ENCODE measurements at places on chromosomes 16 and 17.

- no peak for DNase-seq
Measured at GRCh38 chr16:53457670-53458069, 23.4 kb downstream of the RBL2 start.

DNA sequence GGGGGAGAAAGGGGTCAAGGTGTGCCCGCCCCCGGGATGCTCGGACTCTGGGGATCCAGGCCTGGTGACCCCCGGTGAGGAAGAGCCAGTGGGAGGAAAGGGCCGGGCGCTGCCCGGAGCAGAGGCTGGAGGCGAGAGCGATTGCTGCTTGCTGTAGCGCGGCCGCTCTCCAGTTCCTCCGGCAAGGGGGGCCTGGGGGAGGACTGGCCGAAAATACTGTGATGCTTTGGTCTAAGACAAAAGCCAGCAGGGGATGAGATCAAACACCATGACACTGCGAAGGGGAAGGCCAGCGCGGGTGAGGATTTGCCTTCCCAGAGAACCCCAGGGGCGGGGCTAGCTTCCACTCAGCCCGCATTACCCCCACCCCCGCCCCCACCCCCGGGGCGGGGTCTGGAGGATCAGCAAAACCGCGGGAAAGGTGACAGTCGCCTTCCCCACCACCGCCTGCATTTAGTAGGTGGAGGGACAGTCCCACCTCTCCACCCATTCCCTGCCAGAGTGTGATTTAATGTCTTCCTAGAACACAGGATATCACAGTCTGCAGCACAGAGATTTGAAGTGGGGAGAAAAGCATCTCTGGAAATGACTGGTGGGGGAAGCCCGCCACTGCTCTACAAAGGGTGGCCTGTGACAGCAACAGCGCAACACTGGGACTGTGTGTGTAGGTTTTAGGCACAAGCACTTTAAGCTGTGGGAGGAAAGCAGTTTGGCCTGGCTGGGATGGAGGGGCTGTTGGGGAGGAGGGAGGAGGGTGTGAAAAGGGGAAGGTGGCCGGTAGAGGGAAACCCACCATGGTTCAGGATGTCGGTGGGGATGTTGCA is 25.7 kb downstream of the MRC2 start:
- no peak for DNase-seq

- DNase-seq = peak; percentile 34
Measured at GRCh38 chr17:8698162-8698971, 46.3 kb downstream of the CCDC42 start.

DNA sequence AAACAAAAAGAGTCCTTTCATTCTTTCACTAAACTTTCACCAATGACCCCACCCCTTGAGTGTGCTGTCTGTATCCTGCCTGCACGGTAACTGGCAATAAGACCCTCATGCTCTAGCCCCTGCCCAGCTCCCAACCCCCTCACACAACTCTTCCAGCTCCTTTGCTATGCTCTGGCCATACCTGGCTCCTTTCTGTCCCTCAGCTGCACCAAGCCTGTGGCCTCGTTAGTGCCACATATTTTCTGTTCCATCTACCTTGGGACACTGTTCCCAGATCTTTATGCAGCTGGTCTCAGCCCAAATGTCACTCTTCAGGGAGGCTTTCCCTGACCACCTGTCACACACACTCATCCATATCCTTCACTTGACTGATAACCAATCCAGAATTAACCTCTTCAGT is 47.3 kb downstream of the C16orf82 start:
- no peak for DNase-seq

- DNase-seq = no peak
Measured at GRCh38 chr17:21165922-21166594, 39.3 kb downstream of the DHRS7B start.

GRCh38 chr17:494601-495265 is 142.1 kb upstream of the RPH3AL start:
- no peak for DNase-seq

DNA sequence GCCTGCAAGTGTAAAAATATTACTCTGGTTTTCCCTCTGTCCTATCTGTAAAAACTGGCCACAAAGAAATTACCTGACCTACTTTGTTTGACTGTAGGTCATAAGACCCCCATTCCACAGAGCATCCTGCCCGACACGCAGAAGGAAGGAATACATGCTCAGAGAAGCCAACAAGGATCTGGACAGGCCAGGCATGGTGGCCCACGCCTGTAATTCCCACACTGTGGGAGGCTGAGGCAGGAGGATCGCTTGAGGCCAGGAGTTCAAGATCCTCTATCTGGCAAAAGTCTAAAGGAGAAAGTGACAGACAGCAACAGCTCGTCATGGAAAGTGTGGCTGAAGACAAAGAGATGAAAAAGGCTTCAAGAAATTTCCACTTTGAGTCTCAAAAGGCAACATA is 78.2 kb upstream of the RNU2-1 start:
- no peak for DNase-seq

DNA sequence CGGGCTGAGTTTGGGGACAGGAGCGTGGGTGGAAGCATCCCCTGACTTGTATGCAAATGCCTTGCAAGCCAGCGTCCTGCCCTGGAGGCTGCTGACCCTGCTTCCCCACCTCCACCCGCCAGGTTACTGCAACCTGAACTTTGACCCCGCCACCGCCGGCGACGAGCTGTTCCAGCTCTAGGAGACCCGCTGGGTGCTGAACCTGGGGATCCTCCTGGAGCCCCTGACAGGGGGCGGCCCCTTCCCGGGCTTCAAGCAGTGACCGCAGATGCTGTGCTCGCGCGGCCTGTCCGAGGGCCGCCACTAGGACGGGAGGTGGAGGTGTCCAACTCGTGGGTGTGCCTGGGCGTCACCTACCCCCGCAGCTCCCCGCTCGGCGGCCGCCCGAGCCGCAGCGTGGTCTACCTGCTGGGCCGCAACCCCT is 10.7 kb upstream of the SLC16A5 start:
- DNase-seq = no peak

GRCh38 chr16:81384006-81384405 is 60.6 kb upstream of the CMIP start:
- peak; percentile 35 for DNase-seq

- no peak for DNase-seq
Measured at GRCh38 chr17:379531-380465, 27.2 kb upstream of the RPH3AL start.

DNA sequence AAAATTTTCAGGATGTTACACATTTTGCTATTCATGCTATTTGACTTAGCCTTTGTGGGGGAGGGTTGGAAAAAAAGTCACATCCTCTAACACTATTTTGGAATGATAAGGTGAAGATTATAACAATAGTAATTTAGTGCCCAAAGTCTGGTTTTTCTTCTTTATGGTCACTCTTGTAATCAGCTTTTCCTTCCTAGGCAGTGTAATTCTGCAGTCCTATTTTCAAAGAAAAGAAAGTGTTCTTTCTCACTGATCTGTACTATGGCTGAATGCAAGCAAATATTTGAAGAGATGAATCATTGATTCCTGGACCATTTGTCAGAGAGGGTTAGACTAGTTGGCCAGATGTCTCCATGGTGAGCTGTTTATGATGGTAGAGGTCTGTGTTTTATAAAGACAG is 8.4 kb downstream of the RSPRY1 start:
- DNase-seq = peak; percentile 84

- no peak for DNase-seq
Measured at GRCh38 chr17:32523827-32524552, 37.2 kb downstream of the CDK5R1 start.

GRCh38 chr16:70267516-70267915 is 15.8 kb upstream of the EXOSC6 start:
- no peak for DNase-seq

GRCh38 chr17:15660077-15660476 is 24.0 kb downstream of the TRIM16 start:
- DNase-seq = no peak

DNA sequence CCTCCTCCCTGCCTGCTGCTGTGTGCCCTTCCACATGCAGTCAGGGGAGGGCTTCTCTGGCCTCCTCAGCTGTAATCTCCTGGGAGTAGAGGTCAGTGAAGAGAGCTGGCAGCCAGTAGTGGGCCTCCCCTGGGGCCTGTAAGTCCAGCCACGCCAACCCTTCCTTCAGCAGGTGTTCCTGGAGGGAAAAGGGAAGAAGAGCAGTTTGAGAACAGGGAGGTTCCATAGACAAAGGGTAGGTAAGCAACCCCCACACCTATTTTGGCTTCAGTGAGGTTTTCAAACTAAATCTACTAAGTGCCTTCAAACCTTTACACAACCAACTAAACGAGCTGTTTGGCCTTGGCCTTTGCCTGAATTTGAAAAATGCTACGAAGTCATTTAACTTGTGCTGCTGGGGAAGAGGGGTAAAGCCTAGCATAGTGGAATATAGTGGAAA is 14.2 kb downstream of the SNF8 start:
- no peak for DNase-seq

DNA sequence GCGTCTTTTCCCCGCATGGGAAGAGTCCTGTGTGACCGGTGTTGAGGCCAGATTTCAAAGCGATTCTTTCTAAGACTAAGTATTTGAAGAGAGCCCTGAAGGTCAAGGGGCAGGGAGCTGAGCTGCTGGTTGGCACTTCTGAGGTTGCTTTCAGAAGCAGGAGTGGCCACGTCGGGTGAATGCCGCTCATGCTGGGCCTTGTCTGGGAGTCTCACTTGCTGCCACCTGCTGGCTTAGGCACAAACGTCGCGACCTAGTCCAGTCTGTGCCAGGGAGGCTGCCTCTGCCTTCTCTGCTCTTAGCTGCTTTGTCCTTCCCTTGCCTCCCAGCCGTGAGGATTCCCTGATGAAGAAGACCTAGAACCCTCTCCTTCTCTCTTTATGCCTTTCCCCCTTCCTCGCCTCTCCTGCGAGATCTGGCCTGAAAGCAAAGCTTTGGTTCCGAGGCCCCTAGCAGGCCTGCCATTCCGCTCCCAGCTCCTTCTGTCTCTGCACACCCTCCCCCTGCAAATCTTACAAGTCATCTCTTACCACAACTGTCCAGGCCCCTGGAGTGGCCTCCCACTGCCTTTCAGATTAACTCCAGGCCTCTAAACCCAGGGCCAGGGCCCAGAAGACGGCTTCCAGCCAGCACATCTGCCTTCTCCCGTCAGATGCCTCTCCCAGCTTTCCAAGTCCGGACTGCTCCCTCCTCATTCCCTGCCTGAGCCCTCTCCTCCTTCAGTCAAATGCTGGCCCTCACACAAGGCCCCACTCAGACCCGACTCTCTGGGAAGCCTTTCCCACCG is 11.4 kb downstream of the CTNS start:
- DNase-seq = peak; percentile 43

GRCh38 chr16:77894162-77894561 is 105.8 kb downstream of the VAT1L start:
- no peak for DNase-seq

DNA sequence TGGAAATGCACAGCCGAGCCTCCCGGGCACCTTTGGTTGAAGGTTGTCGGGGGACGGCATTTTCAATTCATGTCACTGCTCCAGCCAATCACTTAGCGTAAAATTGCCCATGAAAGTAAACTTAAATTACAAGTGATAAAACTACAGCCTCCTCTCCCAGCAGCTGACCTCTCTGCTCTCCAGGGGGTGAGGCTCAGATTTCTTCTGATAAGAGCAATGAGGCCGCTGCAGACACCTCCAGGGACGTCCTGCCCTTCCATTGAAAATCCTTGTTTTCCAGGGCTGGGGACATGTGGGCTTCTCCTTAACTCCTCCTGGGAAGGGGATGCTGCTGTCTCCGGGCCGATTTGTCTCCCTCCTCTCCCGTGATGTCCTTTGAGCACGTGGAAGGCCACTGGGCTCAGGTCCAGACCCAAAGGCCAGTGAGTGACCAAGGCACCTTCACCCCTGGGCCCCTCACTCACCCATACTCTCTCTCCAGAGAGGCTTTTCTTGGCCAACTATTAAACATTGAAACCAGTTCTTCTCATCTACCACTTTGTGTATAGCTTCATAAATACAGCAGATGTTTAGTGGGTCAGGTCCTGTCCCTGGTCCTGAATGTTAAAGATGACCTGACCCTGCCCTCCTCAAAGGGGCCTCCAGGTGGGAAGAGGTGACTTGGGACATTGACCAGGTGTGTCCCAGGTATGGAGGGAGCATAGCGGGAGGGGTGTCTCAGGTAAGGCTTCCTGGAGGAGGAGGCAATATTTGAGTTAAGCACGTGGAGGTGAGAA is 52.3 kb downstream of the MGAT5B start:
- no peak for DNase-seq

GRCh38 chr16:986925-987582 is 5.5 kb downstream of the SOX8 start:
- no peak for DNase-seq

DNA sequence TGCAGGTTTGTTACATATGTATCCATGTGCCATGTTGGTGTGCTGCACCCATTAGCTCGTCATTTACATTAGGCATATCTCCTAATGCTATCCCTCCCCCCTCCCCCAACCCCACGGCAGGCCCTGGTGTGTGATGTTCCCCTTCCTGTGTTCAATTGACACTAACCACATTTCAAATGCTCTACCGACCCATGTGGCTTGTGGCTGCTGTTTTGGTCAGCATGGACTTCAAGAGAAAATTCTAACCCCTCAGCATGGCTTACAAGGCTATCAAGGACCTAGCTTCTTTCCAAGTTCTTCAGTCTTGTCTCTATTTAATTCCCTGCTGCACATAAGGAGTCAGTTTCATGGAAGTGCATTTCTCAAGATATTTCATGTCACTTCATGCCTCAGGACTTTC is 52.9 kb downstream of the MMD start:
- DNase-seq = no peak

DNA sequence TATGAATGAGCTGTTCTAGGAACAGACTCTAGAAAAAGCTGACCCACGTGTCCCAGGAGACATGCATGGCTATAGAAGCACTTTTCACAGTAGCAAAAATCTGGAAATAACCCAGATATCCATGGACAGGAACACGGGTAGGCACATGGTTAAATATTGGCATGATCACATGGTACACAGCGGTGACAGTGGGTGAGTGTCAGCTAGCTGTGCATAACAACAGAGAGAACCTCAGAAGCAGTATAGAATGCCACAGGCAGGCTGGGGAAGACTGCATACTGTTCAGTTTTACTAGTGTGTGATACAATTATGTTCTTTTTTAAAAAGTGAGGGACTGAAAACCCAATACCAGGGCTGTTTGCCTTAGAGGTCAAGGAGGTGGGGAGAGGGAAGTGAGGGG is 31.4 kb downstream of the EPN2 start:
- DNase-seq = no peak

GRCh38 chr17:33469911-33470310 is 176.8 kb upstream of the ASIC2 start:
- peak; percentile 2 for DNase-seq

- DNase-seq = no peak
Measured at GRCh38 chr17:82282239-82283207, 9.0 kb upstream of the CSNK1D start.

DNA sequence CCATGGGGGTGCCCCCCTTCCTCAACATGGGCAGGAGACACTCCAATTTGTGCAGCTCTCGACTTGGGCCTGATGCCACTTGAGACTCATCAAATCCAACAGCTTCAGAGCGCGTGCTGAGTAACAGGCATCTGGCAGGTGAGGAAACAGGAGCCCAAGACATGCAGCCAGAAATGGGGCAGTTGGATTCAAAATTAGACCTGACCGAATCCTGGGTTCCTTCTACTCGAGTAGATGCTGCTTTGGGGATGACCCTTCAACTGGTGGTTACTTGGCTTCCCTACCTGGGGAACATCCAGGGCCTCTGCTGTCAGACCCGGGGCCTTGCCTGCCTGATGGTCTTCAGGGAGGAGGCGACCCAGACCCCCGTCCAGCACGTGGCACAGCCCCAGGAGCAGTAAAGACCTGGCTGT is 488 bp upstream of the NTN3 start:
- no peak for DNase-seq

- no peak for DNase-seq
Measured at GRCh38 chr16:7867831-7868230, 535.2 kb downstream of the RBFOX1 start.

Data from fibroblast of the conjunctiva (primary cell).